ENCODE measurements at places on chromosomes 1 and 21. TPM values are rescaled to one million over a fixed set of nuclear protein-coding genes. Genes with fewer than 3 reads are reported as not detected.
A peak's percentile ranks its signal among the peaks of the same experiment; 100 is the strongest.

GRCh38 chr1:25194572-25195020, 37.7 kb downstream of the SYF2 start:
- no peak for DNase-seq

- no peak for DNase-seq
These were observed 15.6 kb upstream of the RAP1A start for GRCh38 chr1:111603979-111604378.

- DNase-seq: no peak
These were observed 114.1 kb upstream of the ETS2 start for GRCh38 chr21:38691631-38692030.

FLG gene
- total RNA-seq: 0.02 TPM

RGSL1 gene
- not detected for total RNA-seq

- DNase-seq: no peak
These were observed 1156.3 kb upstream of the B3GALT2 start for GRCh38 chr1:194342484-194343262.

DNA sequence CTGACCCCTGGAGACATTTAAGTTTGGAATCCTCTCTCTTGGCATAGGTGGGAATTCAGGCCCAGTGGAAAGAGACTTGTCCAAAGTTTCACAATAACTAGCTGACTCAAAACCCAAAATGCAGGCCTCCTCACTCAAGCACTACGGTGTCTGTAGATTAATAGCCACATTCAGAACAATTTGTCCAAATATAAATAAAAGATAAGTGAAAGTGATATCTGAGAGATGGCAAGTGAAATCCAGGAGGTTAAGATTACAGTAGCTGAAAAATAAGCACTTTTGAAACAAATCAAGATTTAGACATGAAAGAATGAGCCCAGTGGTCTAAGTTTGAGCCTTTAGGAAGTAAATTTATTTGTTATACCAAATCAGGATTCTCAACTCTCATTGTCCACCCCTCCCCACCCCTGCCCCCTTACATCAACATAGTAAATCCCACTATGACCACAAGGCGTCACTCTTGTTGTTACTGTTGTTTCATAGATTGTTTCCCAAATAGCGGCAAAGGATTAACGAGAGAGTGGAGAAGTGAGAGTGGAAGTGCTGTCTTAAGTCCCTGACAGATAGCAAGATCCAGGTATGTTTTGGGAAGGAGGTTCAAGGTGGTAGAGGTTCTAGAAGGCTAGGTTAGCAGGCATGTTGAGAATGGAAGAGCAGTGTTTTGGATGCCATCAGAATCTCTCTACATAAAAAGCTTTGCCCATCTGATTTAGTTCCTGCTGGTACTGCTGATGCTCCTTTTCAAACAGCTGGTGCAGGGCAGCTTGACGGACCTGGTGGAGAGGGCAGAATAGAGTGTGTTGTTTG, 7.1 kb upstream of the TPM3 start:
- DNase-seq: no peak

- no peak for DNase-seq
These were observed 86.1 kb upstream of the BMP8A start for GRCh38 chr1:39405358-39405757.

DNA sequence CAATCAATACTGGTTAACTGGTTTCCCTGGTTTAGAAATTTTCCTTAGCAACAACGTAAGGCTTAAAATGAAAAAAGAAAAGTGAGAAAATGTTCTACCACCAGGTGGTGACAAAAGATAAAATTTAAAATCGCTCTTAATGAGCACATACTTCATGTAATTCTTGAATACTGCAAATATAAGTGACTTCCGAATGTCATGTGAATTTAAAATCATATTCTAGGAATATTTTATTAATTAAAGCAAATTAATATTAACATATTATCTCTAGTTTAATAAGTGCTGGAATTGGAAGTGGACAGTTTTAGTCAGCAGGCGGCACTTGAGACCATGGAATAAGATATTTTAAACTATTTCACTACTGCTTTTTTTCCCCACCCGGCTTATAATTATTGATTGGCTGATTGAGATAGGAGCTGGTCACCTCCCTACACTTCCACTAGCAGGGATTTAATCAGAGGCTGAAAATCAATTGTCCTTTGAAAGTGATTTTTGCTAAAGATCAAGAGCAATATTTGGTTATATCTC, 5.0 kb upstream of the ADAMTS1 start:
- DNase-seq: peak; percentile 2

PTCH2 gene
- 1.3 TPM for total RNA-seq

IFNGR2 gene
- 44.6 TPM for total RNA-seq

GRCh38 chr1:169484683-169485430, 887 bp downstream of the SLC19A2 start:
- DNase-seq: no peak

- DNase-seq: no peak
These were observed 453 bp downstream of the PABPC4 start for GRCh38 chr1:39576016-39576657.

DNA sequence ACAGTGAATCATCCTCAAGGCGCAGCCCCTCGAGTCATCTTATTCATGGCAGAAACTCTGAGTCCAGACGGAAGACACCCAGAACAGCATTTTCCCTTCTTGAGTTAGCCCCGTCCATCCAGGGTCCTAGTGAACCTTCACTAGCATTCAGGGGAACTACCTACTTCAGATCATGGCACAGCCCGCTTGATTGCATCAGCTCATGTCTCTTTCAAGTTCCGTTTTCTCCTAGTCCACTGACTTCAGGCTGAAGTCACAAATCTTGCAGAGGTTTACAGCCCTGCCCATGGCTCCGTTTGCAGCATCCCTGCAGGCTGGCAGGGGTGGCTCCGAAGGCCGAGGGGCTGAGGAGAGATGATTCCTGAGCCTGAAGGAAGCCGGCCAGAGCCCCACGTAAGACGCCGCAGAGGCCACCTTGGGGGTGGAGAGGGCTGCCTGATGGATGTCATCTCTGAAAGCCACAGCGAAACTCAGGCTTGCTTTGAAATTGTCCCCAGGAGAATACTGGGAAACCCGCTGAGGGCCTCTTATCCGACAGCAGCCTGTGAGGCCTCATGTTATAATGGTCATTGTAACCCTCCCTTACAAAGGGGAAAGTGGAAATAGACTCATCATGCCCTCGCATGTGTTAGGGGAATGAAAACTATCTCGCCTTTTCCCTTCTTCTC, 310.2 kb upstream of the AJAP1 start:
- no peak for DNase-seq

FRRS1 gene
- 19.8 TPM for total RNA-seq

DNA sequence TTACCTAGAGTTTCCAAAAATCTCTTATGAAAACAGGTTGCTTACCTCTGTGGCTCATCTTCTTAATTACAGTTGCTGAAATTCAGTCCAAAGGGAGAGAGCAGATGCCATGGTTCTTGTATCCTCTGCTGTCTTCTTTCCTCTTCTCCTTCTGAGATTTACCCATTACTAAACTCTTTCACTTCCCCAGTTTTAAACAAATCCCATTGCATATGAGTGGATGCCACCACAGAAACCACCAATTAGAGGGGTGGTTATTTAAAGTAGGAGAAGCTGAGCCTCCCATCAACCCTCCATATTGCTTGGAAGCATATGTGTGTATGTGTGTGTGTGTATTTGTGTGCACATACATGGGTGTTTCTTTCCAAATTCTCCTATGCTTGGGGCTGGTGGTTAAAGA, 128.5 kb upstream of the KCNK1 start:
- DNase-seq: no peak

DNA sequence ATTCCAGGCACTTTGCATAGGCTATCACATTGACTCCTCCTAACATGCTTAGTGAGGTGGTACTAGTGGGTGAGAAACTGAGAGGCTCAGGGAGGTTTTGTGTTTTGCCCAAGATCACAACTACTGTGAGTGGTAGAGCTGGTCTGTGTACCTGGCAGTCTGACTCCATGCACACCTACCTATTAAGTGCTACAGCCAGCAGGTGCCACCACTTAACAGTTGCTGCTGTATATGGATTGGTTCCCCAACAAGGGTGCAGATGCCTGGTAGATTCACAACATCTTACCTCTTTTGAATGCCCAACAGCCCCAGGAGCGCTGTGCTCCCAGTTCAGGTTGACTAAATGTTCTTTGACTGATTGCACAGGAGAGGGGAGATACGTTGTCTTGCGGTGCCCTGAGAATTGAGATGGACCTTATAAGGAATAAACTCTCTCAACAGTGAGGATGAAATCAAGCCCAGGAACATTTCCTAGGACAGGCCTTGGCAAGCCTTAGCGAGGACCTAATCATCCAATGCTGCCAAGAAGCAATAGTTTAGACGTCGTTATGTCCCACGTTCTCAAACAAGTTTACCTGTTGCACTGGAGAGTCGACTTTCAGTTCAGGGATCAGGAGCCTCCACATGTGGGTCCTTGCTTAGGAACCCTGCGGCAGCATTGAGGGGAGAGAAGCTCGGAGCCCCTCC, 78.9 kb upstream of the F3 start:
- DNase-seq: no peak

CYP4A11 gene
- total RNA-seq: not detected

TMCC2 gene
- total RNA-seq: 2.7 TPM

ADAMTS4 gene
- not detected for total RNA-seq

- peak; percentile 29 for DNase-seq
These were observed 78.9 kb upstream of the SLC45A1 start for GRCh38 chr1:8239039-8239305.

MPL gene
- not detected for total RNA-seq

GRCh38 chr1:220891224-220892085, 12.2 kb downstream of the HLX start:
- no peak for DNase-seq

CLCA1 gene
- 0.12 TPM for total RNA-seq

GRCh38 chr1:37845786-37846185, 13.6 kb downstream of the MTF1 start:
- no peak for DNase-seq

GABPA gene
- 23.6 TPM for total RNA-seq

ATP6V1G3 gene
- not detected for total RNA-seq

DNA sequence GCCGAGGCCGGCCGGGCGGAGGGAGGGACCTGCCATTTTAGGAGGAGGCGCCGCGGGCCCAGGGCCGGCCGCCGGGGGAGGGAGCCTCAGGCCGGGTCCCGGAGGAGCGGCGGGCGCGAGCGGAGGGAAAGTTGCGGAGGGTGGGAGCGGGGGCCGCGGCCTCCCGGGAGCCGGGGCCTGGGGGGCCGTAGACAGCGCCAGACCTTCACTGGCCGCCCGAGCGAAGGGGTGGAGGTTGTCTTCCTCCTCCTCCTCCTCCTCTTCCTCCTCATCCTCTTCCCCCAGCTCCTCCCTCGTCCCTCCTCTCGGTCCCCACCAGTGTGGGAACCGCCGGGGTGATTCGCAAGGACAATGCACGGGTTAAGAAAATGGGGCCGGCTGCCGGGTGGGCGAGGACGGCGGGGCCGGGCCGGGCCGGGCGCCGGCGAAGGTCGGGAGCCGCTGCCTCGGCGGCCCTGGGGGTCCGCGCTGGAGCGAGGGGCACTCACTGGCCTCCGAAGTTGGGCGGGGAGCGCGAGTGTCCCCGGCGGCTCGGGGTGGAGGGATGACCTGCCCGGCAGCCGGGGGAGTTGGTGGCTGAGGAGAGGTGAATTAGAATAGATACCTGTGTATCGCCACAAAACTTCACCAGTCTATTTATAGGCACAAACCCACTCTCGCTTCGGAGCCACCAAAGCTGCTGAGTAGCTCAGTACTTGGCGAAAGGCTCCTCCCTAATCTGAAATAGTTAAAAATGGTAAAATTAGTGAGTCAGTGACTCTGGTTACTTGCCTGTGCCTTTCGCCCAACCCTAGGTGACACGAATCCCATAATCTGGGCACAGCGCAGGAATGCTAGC, 1.3 kb downstream of the DYRK1A start:
- no peak for DNase-seq

- no peak for DNase-seq
These were observed 96.3 kb upstream of the SLC44A3 start for GRCh38 chr1:94723894-94724293.

TTC22 gene
- total RNA-seq: 1.8 TPM

- no peak for DNase-seq
These were observed 709 bp downstream of the GART start for GRCh38 chr21:33541105-33541711.

DNA sequence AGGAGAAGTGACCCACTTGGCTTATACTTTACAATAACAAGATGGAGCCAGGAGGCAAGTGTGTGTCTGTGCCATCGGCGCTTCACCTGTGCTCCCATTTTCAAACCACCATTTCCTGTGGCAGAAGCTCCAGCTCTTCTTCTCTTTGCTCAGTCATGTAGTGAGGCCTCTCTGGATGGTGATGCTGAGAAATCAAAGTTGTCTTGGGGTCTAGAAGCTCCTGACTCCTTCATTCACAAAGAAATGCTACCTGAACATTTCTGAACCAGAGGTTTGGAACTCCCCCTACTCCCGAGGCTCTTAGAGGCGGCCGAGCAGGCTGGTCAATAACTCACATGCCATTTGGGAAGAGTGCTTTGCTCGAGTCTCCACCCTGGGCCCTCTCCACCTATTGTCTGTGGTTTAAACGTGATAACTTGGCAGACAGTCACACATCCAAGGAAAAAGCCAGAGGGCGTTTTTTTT, 18.0 kb downstream of the SLAMF1 start:
- DNase-seq: no peak

- no peak for DNase-seq
These were observed 17.2 kb upstream of the CLIC6 start for GRCh38 chr21:34651642-34652041.

OR2T29 gene
- total RNA-seq: not detected

VTCN1 gene
- 0.17 TPM for total RNA-seq

GRCh38 chr1:6652986-6653385, 28.3 kb downstream of the THAP3 start:
- DNase-seq: no peak

- peak; percentile 3 for DNase-seq
These were observed 51.3 kb downstream of the AKT3 start for GRCh38 chr1:243798726-243799125.

- no peak for DNase-seq
These were observed 6.6 kb downstream of the SNX27 start for GRCh38 chr1:151618470-151618869.

GRCh38 chr1:182709225-182709764, 24.9 kb upstream of the RGS8 start:
- DNase-seq: no peak

RCC1 gene
- 124 TPM for total RNA-seq

DNA sequence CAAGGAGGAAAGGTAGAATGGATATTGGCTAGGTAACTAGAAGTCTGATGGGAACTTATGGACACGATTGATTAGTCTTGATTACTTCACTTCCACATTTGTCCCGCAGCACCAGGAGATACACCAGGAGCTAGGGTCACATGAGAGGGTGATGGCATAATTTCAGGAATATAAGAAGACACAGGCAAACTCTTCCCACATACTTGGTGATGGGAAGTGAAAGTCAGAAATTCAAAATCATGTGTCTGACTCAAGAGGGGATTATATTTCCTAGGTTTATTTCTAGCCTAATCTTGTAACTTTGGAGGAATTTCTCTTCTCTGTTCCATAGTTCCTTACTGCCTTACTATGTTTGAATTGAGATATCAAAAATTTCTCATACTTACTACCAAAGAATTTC, 185.0 kb downstream of the PBX1 start:
- no peak for DNase-seq

Measured in HCT116 (cell line).